ENCODE measurements at places on chromosomes 3 and 15.

DNA sequence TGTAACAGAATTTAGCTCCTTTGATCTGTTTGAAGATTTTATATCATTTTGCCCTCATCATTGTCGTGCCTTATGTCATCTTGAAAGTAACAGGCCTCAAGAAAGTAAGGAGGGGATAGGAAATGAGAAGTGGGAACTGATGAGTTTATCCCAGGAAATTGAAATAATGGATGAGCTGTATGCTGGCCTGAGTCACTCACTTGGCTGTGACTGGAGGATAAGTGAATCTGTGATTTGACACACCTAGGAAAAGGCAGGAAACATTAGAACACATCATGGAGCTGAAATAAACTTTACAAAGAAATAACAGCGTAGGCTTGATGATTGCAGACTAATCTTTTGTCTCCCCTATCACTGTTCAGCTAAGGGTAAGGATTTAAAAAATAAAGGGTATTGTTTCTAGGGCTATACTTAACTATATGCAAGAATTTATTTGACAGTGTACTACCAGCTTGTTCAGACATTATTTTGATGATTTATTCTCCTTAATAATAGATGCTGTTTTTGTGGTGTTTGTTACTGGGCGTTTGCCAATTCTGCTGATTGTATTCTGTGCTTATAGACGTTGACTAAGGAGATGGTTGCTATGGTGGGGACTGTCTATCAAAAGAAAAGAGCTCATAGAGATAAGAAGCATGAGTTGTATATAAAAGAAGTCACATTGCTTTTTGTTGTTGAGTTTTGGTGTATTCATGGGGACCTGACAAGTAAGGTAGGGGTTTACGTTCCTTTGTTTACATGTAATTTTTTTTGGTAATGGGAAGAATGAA lies 105.6 kb upstream of the ROPN1 start:
- no peak for DNase-seq

DNA sequence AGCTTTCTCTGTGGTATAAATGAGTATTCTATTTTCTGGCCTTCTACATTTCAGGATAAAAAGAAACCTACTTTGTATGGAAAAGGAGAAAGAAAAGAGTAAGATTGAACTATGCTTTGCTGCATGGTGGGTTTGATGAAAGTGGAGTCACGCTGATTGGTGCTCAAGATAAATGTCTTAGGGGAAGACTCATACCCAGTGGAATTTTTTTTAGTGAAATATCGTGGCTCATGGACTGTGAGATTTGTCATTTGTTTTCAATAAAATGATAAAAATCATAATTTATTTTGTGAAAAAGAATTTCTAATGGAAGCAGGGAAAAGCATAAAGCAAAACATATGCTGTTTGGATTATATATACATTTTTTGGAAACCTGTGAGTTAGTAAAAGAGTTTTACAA lies 292.5 kb downstream of the ZPLD1 start:
- no peak for DNase-seq

GRCh38 chr15:101099183-101099582 lies 152.7 kb downstream of the CHSY1 start:
- no peak for DNase-seq

- DNase-seq, result no peak
These were observed 78.0 kb upstream of the SNRPA1 start for GRCh38 chr15:101372960-101373525.

- no peak for DNase-seq
These were observed 63.0 kb downstream of the NCEH1 start for GRCh38 chr3:172647823-172648222.

GRCh38 chr3:41199866-41200668 lies 762 bp downstream of the CTNNB1 start:
- peak; percentile 5 for DNase-seq

GRCh38 chr3:56484525-56485032 lies 16.3 kb upstream of the ERC2 start:
- DNase-seq, result no peak

DNA sequence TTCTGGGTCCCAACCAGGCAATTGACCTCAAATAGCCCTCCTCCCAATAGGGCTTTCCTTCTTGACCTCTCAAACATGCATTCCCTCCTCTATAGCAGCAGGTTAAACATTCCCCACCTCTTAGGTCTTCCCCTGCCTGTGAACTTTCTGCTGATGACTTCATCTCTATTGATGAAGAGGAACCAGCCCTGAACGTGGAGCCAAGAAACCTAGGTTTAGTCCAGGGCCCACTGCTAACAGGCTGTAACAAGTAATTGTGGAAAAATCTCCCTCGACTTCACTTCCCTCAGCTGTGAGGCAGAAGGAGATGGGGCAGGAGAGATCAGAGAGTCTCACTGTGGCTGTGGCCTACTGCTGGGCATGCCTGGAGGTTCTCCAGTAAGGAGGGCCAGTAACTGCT lies 24.7 kb downstream of the ILDR1 start:
- DNase-seq, result no peak

DNA sequence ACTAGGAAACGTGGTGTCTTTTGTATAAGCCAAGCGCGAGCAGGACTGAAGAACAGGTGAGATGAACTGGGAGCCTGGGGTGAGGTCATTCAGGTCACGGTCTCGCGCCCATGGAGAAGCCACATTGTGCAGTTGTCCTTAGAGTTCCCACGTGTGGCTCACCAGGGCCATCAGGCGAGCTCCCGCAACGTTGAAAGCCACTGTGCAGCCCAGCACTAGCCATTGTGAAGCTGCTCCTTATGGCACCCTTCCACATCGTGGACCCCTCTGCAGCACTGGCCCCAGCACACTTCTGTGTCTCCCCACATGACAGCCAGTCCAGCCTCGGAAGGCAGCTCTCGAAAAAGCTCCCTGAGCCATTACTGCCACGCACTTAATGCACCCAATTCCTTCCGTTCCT lies 7.6 kb upstream of the APBA2 start:
- no peak for DNase-seq

Data from stimulated activated CD4-positive, alpha-beta T cell treated with anti-CD3 and anti-CD28 coated beads, TNF-alpha, amount 100 ng/mL, for 4 hours (primary cell).